ENCODE measurements at places on chromosomes 3 and 15.

- H3K4me1 ChIP-seq = no peaks in the 10 kb centered on the region
- H3K36me3 ChIP-seq = no peaks in the 10 kb centered on the region
- peaks cover 4% of the 10 kb centered on the region for H3K27me3 ChIP-seq
These were observed 297.0 kb downstream of the CGGBP1 start for GRCh38 chr3:87761795-87762194.

GRCh38 chr15:38374029-38374428, 79.9 kb upstream of the FAM98B start:
- no peak for DNase-seq
- H3K27me3 ChIP-seq = peaks cover 15% of the 10 kb centered on the region
- H3K4me3 ChIP-seq = no peak overlapping the region
- no peak overlapping the region for H3K27ac ChIP-seq
- H3K36me3 ChIP-seq = no peaks in the 10 kb centered on the region
- H3K4me1 ChIP-seq = no peaks in the 10 kb centered on the region

DNA sequence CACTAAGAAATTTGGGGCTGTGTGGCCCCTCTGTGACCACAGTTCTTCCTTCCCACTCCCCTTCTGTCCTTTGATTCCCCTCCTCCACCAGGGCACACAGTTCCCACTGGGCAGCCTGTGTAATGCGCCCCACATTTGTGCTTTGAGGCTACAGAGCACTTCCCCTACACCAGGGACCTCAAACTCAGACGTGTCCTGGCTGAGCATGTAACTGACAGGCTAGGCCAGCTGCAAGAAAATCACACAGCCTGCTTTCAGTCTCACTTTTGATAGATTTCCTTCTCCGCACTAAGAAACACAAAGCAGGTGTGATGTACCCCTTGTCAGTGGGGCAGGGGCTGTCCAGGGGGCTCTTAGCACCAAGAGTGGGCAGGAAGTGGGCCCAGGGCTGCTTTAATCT, 29.6 kb downstream of the PRKCD start:
- no peak overlapping the region for H3K27ac ChIP-seq
- peaks cover 3% of the 10 kb centered on the region for H3K4me1 ChIP-seq
- peaks cover 3% of the 10 kb centered on the region for H3K36me3 ChIP-seq

DNA sequence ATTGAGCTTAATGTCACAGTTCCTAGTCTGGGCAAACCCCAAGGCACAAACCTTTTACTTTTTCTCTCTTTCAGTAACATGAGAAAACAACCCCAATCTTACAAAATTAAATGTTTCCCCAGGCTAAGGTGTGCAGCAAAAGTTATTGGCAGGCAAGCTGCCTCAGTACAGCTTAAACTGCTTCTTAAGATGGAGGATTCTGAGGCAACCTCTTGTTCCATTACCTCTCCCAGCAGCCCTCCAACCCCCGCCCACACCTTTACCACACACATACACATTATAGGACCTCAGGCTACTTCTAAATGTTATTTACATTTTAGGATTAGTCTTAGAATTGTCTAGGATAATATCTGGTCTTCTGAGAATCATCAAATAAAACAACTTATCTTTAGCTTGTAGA, 22.3 kb upstream of the CBLB start:
- no peaks in the 10 kb centered on the region for H3K36me3 ChIP-seq
- H3K4me3 ChIP-seq = no peak overlapping the region
- H3K4me1 ChIP-seq = peaks cover 8% of the 10 kb centered on the region
- peak overlapping the region; percentile 68 for H3K27ac ChIP-seq

DNA sequence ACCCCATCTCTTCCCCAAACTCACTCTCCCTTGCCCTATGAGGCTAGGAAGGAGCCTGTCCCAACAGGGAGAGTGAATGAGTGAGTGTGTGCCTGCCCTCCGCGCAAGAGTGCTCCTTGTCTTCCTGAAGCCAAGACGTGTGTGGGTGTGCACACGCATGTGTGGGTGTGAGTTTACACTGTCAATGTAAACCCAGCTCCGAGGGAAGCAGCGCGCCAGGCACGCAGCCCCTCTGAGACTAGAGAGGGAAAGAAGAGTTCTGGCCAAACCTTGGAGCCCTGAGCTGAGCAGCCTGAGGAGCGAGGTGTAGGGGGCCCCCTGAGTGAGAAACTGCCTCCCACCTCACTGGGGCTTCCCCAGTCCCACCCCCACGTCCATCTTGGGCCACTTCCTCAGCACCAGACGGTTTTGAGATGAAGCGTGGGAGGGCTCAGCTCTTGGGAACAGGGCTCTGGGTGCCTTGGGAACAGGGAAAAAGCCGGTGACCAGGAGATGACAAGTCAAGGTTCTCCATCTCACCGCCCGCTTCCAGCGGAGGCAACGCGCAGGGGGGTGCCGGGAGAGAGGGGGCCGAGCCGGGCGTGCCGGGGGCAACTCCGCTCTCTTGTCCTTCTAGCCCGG, 5.1 kb downstream of the MECOM start:
- no peaks in the 10 kb centered on the region for H3K36me3 ChIP-seq
- DNase-seq = no peak
- H3K4me1 ChIP-seq = peaks cover 31% of the 10 kb centered on the region
- no peak overlapping the region for H3K4me3 ChIP-seq
- H3K27me3 ChIP-seq = peaks cover 59% of the 10 kb centered on the region
- no peak overlapping the region for H3K27ac ChIP-seq

All from activated naive CD4-positive, alpha-beta T cell treated with anti-CD3 and anti-CD28 coated beads for 36 hours (primary cell).